ENCODE measurements at places on chromosomes 1 and 21. TPM values are rescaled to one million over a fixed set of nuclear protein-coding genes. Genes with fewer than 3 reads are reported as not detected.
A peak's percentile ranks its signal among the peaks of the same experiment; 100 is the strongest.

Gene MYCL
- total RNA-seq, result 84.3 TPM

Gene SUSD4
- 21.9 TPM for total RNA-seq

Gene LRRC38
- not detected for total RNA-seq

Gene PKLR
- not detected for total RNA-seq

Gene MAP3K21
- total RNA-seq, result 4.7 TPM

GRCh38 chr21:43913928-43914327 is 48.9 kb downstream of the AGPAT3 start:
- no peak for DNase-seq

DNA sequence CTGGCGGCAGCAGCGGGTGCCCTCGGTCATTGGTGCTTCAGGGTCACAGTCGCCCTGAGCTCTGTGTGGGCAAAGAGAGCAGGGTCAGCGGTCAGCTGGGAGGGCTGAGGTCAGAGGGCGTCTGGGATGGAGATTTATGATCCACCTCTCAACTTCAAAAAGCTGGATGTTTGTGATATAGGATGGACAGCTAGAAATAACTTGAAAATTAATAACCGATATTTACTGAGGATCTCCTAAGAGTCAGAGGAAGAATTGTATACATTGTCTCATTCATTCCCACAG is 2.0 kb downstream of the LEFTY1 start:
- DNase-seq, result no peak

GRCh38 chr21:34648739-34649297 is 20.0 kb upstream of the CLIC6 start:
- peak; percentile 19 for DNase-seq

GRCh38 chr1:55015123-55015522 is 16.4 kb downstream of the BSND start:
- DNase-seq, result no peak

- DNase-seq, result no peak
These were observed 40.6 kb downstream of the MAPKAPK2 start for GRCh38 chr1:206725109-206725963.

GRCh38 chr1:75034376-75034775 is 99.8 kb upstream of the LHX8 start:
- DNase-seq, result no peak

GRCh38 chr1:219514728-219515127 is 98.2 kb downstream of the ZC3H11B start:
- no peak for DNase-seq

- DNase-seq, result no peak
These were observed 38.7 kb downstream of the DHCR24 start for GRCh38 chr1:54848134-54848948.

GRCh38 chr1:47438165-47439016 is 547 bp downstream of the FOXD2 start:
- DNase-seq, result no peak

GRCh38 chr1:24216276-24217074 is 29.4 kb upstream of the IFNLR1 start:
- no peak for DNase-seq

- DNase-seq, result no peak
These were observed 10.9 kb downstream of the OLIG2 start for GRCh38 chr21:33036430-33037162.

DNA sequence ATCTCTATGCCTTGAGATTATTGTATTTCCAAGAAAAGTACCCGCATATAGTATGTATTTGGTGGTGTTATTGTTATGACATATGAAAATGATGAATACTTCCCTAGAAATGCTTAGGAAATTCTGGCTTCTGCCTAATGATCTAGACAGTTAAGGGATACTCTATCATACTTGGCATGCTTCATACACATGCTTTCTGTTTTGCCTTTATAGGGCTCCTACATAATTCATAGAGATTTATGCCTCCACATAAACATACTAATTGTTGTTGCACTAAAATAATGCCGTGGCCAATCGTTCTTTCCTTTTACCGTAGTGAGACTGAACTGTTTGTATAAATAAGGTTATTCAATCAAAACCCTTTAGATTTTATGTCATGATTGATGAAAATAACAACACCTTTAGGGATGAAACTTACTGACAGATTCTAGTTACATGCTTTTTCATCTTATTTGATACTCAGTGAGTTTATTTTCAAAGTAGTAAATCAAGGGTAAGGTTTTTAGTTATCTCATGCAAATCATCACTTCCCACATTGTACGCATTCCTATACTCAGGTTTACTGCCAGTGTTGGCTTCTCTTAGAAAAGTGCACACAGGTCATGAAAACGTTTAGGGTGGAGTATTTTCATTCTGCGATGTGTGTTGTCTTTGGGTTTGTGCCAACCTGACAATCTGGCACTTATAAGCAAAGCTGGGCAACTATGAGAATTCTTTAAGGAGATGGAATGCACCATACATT is 40.5 kb upstream of the SCYL3 start:
- DNase-seq, result no peak

- no peak for DNase-seq
These were observed 96.0 kb upstream of the BTG3 start for GRCh38 chr21:17708522-17709265.

GRCh38 chr1:58629031-58629462 is 52.0 kb upstream of the TACSTD2 start:
- no peak for DNase-seq

DNA sequence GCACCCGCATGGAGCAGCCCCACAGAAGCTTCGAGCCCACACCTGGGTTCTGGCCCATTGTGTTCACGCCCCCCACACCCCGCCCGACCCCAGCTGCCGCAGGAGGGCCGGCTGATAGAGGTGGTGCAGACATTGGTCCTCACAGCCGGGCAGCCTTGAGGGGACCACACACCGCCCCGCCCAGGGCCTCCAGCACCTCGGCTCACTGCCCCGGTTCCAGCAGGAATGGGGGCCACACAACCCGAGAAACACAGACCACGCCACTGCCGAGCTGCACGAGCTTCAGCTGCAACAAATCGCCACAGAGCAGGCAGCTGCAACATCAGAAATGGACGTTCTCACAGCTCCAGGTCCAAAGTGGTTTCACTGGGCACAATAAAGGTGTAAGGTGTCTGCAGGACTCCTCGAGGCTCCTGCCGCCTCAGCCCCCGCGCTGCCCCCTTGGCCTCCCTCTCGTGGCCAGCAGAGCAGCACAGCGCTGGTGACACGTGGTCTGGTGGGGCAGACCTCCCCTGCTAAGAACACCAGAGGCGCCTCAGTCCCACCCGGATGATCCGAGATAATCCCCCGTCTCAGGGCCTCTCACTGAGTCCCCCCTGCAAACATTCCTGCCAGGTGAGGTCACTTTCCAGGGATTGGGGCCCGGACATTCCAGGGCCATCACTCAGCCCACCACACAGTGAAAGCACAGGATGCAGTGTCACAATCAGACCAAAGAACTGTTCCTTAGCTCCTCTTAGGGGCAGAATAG is 62.3 kb upstream of the ADARB1 start:
- DNase-seq, result no peak

GRCh38 chr1:185439727-185440415 is 122.8 kb upstream of the IVNS1ABP start:
- DNase-seq, result no peak

- no peak for DNase-seq
These were observed 2.8 kb upstream of the GPR153 start for GRCh38 chr1:6263716-6264115.
